Hepatocyte (in vitro differentiated cells): ENCODE measurements at places on chromosomes 6 and 20. TPM values are rescaled to one million over a fixed set of nuclear protein-coding genes. Genes with fewer than 3 reads are reported as not detected.

GRCh38 chr6:148521586-148521985 lies 178.9 kb downstream of the SASH1 start:
- DNase-seq: no peak

DNA sequence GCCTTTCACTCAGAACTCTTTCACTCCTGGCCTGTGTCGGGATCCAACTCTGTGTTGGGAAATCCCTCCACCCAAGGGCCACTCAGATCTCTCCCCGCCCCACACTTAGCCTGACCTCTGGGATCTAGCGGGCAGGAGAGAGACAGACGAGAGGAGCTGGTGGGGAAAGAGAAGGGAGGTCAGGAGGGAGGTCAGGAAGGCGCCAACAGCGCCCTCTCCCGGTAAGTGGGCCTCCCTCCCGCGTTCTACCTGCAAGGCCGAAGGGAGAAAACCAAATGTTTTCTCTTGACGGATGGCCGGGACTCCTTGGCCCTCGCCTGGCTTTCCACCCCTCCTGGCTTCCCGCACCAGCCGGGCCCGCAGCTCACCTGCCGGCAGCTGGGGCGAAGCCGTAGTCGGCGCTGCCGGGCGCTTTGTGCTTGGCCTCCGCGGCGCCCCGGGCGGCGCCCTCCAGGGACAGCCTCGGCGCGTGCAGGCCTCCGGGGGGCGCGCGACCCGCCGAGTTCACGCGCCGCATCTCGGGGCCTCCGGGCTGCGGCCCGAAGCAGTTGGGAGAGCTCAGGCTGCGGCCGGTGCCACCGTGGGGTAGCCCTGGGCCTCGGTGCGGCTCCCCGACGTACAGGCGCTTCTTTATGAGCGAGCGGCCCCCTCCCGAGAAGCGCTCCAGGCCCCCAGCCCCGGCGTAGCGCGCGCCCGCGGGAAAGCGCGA lies 38.2 kb downstream of the C6orf132 start:
- peak; percentile 78 for DNase-seq

DNA sequence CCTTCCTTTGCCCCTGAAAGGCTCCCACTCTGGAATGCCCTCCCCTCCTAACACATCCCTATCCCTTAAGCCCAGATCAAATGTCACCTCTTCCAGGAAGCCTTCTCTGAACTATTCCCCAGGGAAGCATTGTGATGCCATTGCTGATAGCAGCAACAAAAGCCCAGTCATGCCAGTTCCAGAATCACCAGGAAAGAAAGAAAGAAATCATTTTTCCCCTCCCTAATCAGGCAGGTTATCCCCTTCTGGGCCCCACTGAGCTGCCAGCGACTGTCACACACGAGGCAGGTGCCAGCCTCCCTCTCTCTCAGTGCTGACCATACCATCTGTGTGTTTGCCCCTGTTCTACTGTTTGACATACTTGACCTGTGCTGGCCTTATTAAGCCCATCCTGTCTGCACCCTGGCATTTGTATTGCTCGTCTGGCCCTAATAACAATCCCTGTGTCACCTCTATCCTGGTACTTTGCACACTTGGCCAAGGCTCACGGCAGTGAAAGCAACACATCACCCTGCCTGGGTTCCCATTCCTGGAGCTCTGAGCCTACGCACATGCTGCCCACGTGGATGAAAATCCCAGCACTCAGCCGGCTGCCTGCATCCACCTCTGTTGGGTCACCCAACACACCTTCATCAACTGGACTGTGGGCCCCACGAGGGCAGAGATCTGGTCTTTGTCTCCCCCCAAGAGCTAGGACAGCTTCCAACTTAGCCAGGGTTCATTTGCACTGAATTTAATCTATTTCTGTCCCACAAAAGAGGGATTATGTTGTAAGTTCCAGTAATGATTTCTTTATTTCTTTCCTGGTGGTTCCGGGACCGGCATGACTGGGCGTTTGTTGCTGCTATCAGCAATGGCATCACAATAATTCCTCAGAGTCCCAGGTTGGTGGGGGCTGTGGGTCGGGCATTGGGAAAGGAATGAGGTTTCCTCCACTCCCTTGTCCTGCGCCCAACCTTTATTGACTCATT lies 5.3 kb upstream of the BPIFB1 start:
- no peak for DNase-seq

GRCh38 chr6:55601120-55601519 lies 22.1 kb upstream of the HMGCLL1 start:
- no peak for DNase-seq

- DNase-seq: no peak
Measured at GRCh38 chr20:4972506-4973251, 28.6 kb downstream of the SLC23A2 start.

- DNase-seq: no peak
Measured at GRCh38 chr6:24140591-24140990, 14.6 kb downstream of the NRSN1 start.

BPIFA1 gene
- not detected in 2 replicates for total RNA-seq

LGSN gene
- total RNA-seq: 4.1 and 6.1 TPM in 2 replicates

CAGE1 gene
- 0.17 TPM in 1 of 2 replicates, not detected in the other for total RNA-seq

MRAP2 gene
- total RNA-seq: 0.88 and 2.5 TPM in 2 replicates
